ENCODE measurements at places on chromosomes 1 and 21.

GRCh38 chr21:29264721-29265120 lies 34.0 kb upstream of the BACH1 start:
- DNase-seq, result no peak

- DNase-seq, result no peak
Observed at GRCh38 chr1:61101536-61101935, 19.2 kb downstream of the NFIA start.

- no peak for DNase-seq
Observed at GRCh38 chr1:114130846-114131525, 22.7 kb downstream of the SYT6 start.

DNA sequence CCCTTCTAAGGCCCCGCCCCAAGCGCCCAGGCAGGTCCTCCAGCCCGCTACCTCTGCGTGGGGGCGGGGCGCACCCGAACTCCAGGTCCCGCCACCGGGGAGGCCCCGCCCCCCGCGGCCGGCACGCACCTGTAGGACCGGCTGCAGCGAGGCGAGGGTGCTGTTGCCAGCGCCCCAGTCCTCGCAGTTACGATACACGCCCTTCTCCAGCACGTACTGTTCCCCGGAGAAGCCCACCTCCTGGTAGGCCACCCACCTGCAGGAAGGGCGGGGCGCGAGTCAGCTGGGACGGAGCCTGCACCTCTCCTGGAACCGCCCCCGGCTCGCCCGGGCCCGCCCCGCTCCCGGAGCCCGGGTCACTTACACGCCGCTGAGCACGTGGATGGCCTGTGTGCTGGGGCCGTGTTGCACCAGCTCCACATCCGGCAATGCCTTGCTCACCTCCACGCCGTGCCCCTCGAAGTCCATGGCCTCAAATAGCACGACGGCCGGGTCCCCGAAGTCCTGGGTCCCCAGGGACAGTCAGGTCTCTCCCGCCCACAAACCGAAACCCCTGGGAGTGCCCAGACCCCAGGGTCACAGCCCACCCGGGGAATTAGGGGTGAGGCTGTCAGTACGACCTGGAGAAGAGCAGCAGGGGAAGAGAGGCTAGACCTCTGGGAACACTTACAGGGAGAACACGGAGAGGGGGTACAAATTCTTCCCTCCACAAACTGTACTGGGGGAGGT lies 17.3 kb downstream of the CRYBG2 start:
- peak; percentile 79 for DNase-seq

All from activated T-helper 1 cell treated with anti-CD3 and anti-CD28 coated beads, Interleukin-2, amount 50 U/mL, for 16 hours (primary cell).